ENCODE measurements at places on chromosomes 3 and 15.
A peak's percentile ranks its signal among the peaks of the same experiment; 100 is the strongest.

GRCh38 chr3:58173669-58174398, 36.9 kb downstream of the DNASE1L3 start:
- no peak for DNase-seq

DNA sequence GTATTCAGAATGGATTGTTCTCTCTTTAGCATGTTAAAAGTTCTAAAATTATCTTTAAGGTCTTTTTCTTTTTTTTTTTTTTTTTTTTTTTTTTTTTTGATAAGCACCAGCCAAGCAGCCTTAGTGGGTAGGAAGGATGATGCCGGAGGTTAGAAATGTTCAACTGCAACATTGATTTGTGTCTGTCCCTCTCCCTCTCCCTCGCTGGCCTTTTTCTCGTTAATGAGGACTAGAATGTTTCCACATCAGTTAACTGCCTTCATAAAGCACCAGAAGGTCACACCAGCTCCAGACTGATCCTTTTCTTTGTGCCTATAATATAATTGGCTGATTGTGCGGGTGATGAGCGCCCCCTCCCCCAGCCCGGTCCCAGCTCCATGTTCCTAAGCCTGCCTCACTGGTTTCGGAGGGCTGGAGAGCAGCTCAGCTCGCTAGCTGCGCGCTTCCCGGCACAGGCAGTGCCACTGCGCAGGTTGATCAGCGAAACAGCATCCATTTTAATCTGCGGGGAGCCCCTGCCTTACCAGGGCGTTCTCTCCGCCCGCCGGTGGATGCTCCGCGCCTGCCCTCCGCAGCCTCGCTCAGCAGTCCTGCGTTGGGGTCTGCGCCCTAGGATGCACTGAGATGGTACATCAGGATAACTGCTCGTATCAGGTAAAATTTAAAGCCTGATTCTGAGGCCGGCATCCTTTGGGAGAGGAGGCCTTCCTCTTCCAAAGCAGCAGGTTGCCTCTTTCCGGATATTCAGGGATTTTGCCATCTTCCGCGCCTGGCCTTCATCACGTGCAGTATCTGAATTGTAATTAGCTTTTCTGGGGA, 148.9 kb upstream of the IL12A start:
- no peak for DNase-seq

GRCh38 chr15:76575679-76576078, 239.1 kb downstream of the ISL2 start:
- DNase-seq, result no peak

DNA sequence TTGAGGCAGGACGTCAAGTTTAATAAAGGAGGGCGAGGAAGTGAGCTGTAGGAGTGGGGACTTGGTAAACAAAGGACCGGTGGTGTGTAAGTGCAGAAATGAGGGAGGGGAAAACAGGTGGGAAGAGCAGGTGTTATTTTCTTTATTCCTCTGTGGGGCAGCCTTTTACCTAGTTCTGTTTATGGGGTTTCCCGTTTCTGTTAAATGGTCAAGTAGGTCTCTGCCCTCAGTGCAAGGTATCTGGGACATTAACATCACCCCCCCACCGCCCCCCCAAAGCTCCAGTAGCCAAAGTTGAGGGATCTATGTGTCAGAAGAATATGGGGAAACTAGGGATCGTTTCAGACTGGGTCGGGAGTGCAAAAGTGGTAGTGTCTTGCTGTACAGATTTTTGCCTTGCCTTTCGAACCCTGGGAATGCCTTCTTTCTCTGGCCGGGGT, 893 bp downstream of the MGA start:
- no peak for DNase-seq

DNA sequence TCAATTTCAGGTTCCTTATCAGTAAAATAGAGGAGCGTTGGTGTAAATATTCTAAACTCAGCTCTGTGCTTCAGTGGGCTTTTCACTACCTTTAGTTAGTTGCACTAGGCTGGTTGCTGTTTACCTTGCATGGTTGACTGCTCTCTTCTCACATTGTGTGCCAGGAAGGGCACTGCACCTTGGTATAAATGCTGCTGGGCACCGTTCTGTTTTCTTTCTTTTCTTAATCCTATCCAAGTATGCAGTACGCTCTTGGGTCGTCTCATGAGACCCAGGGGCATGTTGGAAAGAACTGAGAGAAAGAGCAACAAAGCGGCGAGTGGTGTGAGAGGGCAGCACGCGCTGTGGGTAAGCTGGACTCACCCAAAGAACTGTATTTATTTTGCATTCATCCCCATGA, 22.4 kb downstream of the KCNMB2 start:
- no peak for DNase-seq

DNA sequence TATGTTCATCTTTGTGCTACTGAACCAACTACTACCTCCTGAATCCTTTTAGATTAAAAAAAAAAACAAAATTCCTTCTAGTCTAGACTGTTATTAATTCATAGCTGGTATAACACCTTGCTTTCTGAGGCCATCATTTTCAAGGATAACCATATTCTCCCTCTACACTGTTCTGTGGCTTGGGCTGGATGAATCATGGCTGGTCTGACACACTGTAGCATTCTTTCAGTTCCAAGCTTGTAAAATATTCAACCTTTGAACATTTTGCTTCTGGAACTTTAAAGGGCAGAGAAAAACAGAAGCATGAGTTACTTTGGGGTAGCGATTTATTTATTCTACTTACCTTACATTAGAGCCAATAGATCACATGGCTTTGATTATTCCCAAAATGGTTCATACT, 7.6 kb downstream of the HSPBAP1 start:
- DNase-seq, result peak; percentile 20

Data from BJ (cell line).